Calu3 (cell line): ENCODE measurements at places on chromosomes 2 and 18. TPM values are rescaled to one million over a fixed set of nuclear protein-coding genes. Genes with fewer than 3 reads are reported as not detected.

- peaks cover 48% of the 10 kb centered on the region for H3K4me1 ChIP-seq
- no peaks in the 10 kb centered on the region for H3K27me3 ChIP-seq
- H3K36me3 ChIP-seq: no peaks in the 10 kb centered on the region
- H3K27ac ChIP-seq: no peak overlapping the region
These were observed 105.6 kb upstream of the STK17B start for GRCh38 chr2:196277002-196277401.

DNA sequence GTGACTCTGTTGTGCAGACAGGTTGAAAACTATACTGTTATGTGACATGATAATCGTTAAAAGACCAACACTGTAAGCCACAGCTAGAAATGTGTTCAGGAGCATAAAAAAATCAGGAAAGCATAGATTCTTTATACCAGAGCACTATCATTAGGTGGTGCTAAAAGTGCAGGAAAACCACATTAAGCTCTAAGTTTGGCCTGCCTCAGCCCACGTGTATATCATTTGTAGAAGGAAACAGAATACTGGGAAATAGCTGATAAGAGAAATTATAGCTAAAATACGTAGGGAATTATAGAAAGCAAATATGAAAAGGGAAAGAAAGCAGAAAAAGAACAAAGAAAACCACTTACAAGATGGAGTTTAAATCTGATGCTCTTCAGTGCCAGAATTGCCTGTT lies 26.5 kb upstream of the C2orf74 start:
- no peak overlapping the region for H3K27ac ChIP-seq
- no peaks in the 10 kb centered on the region for H3K4me1 ChIP-seq
- no peak overlapping the region for H3K4me3 ChIP-seq

DNA sequence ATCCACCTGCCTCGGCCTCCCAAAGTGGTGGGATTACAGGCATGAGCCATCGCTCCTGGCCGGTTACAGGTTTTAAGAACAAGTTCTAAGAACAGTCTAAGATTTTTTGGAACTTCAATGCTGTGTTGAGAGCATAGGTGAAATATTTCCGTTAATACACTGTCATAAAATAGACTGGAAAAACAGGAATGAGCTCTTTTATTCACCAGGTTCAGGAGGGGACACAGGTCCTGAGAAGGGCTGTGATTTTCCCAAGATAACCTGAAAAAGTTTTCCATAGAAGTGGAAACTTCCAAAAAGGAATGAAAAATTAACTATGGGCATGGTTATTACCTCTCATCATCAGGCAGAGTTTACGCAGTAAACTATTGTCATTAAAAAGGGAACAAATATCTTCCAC lies 97.6 kb upstream of the TMEM178A start:
- H3K4me1 ChIP-seq: peaks cover 31% of the 10 kb centered on the region
- H3K27me3 ChIP-seq: no peaks in the 10 kb centered on the region
- no peak for DNase-seq
- H3K27ac ChIP-seq: peak overlapping the region; percentile 3
- peak overlapping the region; percentile 17 for H3K4me3 ChIP-seq
- H3K36me3 ChIP-seq: no peaks in the 10 kb centered on the region

DNA sequence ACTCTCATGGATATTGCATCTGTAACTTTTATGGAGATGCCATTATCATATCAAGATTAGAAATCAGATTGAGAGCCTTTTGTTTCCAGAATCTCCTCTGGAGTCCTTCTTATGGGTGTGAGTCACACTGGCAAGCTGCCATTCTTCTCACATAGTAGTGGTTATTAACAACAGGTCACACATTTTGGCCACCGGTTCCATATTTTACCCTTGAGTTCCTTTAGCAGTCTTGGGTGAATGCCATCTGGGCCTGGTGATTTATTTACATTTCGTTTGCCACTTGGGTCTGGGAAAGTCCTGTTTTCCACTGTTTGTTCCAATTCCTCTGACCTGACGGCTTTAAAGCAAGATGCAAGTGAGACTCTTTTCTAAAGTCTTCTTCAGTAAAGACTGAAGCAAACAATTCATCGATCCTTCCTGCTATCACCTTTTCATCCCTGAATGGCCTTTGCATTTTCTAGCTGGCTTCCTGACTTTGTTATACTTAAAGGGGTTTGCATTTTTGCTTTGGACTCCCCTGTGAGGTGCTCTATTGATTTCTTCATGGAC lies 80.5 kb upstream of the CAVIN2 start:
- H3K27me3 ChIP-seq: no peaks in the 10 kb centered on the region
- H3K4me1 ChIP-seq: peaks cover 26% of the 10 kb centered on the region
- peak overlapping the region; percentile 56 for H3K4me3 ChIP-seq
- H3K36me3 ChIP-seq: peaks cover 6% of the 10 kb centered on the region

Gene NLRC4
- not detected in 2 replicates for total RNA-seq

Gene C1GALT1C1L
- total RNA-seq: 1.3 and 1.5 TPM in 2 replicates

GRCh38 chr18:76314015-76314414 lies 181.0 kb downstream of the ZNF516 start:
- H3K27me3 ChIP-seq: peaks cover 51% of the 10 kb centered on the region
- DNase-seq: no peak
- no peaks in the 10 kb centered on the region for H3K4me1 ChIP-seq
- H3K36me3 ChIP-seq: no peaks in the 10 kb centered on the region
- no peak overlapping the region for H3K27ac ChIP-seq

DNA sequence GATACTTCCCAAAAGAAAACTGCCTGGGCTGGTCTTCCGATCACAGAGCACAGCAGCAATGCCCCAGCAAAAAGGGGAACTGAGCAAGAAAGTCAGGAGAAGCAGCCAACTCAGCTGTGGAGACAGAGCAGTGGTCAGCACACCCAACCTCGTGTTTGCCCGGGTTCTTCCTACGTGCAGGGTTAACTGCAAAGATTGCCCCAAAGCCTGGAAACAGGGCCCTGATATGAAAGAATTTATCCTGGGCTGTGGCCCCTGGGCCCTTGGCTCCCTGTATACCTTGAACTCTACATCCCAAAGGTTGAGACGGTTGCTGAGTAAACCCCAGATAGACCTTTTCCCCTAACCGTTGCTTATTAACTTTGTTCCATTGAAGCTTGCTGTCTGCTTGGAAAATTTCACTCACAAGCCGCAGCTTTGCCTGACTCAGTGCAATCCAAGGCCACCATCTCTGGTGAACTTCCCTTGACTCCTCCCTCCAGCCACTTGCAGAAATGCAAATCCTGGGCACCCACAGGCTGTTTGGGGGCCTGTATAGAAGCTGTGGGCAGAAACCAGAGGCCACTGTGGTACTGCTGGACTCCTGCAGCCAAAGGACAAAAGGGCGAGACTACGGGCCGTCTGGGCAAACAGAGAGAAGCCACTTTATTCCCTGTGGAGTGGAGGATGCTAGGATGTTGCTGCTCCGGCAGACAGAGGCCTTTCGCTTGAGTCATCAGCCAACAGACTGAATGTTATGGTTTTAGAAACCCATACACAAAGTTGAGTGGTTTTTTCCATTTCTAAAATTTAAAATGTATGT lies 18.2 kb downstream of the NRP2 start:
- no peak for DNase-seq
- no peaks in the 10 kb centered on the region for H3K27me3 ChIP-seq
- peak overlapping the region; percentile 46 for H3K27ac ChIP-seq
- H3K4me1 ChIP-seq: peaks cover 34% of the 10 kb centered on the region

- H3K27me3 ChIP-seq: no peaks in the 10 kb centered on the region
- no peak overlapping the region for H3K27ac ChIP-seq
- H3K4me3 ChIP-seq: no peak overlapping the region
- no peak for DNase-seq
- H3K4me1 ChIP-seq: no peaks in the 10 kb centered on the region
These were observed 94.0 kb downstream of the NYAP2 start for GRCh38 chr2:225493420-225494099.

DNA sequence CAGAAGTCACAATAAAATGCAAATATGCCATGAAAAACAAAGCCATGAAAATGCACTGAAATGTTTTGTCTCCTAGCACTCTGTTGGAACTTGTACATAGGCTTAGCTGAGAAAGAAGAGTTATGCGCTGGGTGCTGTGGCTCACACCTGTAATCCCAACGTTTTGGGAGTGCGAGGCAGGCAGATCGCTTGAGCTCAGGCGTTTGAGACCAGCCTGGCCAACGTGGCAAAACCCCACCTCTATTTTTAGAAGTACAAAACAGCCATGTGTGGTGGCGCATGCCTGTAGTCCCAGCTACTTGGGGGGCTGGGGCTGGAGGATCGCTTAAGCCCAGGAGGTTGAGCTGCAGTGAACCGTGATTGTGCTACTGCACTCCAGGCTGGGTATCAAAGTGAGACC lies 39.9 kb downstream of the IRS1 start:
- no peak overlapping the region for H3K4me3 ChIP-seq
- H3K4me1 ChIP-seq: peaks cover 31% of the 10 kb centered on the region
- no peaks in the 10 kb centered on the region for H3K27me3 ChIP-seq
- no peak for DNase-seq
- no peak overlapping the region for H3K27ac ChIP-seq
- peaks cover 6% of the 10 kb centered on the region for H3K36me3 ChIP-seq
